ENCODE measurements at places on chromosomes 7 and 10. TPM values are rescaled to one million over a fixed set of nuclear protein-coding genes. Genes with fewer than 3 reads are reported as not detected.
A peak's percentile ranks its signal among the peaks of the same experiment; 100 is the strongest.

The DAGLB gene
- polyA plus RNA-seq, result 9.7 TPM

- H3K27me3 ChIP-seq, result no peaks in the 10 kb centered on the region
- H3K4me1 ChIP-seq, result no peaks in the 10 kb centered on the region
- no peaks in the 10 kb centered on the region for H3K36me3 ChIP-seq
- H3K27ac ChIP-seq, result no peak overlapping the region
- H3K4me3 ChIP-seq, result no peak overlapping the region
These were observed 67.1 kb upstream of the PRR15 start for GRCh38 chr7:29496355-29497020.

DNA sequence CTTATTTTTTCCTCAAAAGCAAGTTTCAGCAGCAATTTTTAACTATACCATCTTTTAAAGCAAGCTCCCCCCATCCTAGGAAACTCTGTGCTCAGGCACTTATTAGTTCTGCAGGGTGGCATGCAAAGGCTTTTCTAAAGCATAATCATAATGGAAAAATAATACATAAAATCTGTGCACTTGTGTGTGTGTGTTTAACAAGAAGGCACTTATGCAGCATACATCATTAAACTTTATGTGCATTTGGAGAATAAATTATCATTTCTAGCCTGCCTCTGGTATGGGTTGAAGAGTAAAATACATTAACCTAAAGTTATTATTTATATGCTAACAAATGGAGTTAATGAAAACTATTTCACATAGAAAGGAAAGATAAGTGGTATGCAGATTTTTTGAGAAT is 5.6 kb upstream of the RASSF4 start:
- no peaks in the 10 kb centered on the region for H3K27me3 ChIP-seq
- H3K36me3 ChIP-seq, result no peaks in the 10 kb centered on the region
- peaks cover 12% of the 10 kb centered on the region for H3K4me1 ChIP-seq

- H3K27ac ChIP-seq, result no peak overlapping the region
- no peak for DNase-seq
- peaks cover 10% of the 10 kb centered on the region for H3K36me3 ChIP-seq
These were observed 13.8 kb downstream of the PSAP start for GRCh38 chr10:71837098-71837827.

DNA sequence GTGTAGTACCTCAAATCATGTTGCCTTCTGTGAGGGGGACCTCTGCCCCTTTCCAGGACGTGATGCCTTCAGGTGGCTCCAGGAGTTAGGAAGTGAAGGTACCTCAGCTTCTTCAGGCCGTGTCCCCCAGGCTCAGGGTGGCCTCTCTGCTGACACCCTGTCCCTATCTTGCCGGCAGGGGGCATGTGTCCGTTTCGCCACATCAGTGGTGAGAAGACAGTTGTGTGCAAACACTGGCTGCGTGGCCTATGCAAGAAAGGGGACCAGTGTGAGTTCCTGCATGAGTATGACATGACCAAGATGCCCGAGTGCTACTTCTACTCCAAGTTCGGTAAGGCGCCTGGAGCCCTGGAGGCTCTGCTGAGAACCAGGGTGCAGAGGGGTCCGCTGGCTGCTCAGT is 9.2 kb downstream of the CPSF4 start:
- no peak overlapping the region for H3K27ac ChIP-seq
- no peak for DNase-seq
- peaks cover 36% of the 10 kb centered on the region for H3K36me3 ChIP-seq

DNA sequence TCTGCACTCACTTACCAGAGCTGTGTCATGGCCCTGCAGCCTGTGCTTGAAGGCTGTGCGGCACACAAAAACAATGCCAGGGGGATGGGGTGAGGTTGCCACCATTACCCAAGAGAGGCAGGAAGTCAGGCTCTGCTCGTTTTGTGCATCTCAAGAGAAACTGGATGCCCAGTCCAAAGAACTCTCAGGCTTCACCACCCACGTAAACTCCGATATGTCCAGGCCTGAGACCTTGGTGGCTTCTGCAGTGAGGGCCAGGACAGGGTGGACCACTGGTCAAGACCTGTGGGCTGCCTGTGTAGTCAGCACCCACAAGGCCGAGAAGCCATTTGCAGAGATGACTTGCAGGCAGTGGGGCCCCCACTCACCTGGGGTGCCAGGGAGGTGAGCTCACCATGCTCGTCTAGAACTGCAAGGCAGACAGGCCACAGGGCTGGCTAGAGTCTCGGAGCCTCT is 54.7 kb upstream of the EBF3 start:
- no peak overlapping the region for H3K4me3 ChIP-seq
- no peaks in the 10 kb centered on the region for H3K4me1 ChIP-seq
- no peaks in the 10 kb centered on the region for H3K27me3 ChIP-seq
- DNase-seq, result no peak
- no peak overlapping the region for H3K27ac ChIP-seq

The CAV1 gene
- polyA plus RNA-seq, result not detected

- no peak overlapping the region for H3K4me3 ChIP-seq
- no peak overlapping the region for H3K27ac ChIP-seq
- H3K4me1 ChIP-seq, result no peaks in the 10 kb centered on the region
- no peak for DNase-seq
These were observed 255.4 kb downstream of the WDR11 start for GRCh38 chr10:121106611-121107010.

- H3K4me1 ChIP-seq, result no peaks in the 10 kb centered on the region
- no peak overlapping the region for H3K27ac ChIP-seq
- no peaks in the 10 kb centered on the region for H3K36me3 ChIP-seq
- no peak for DNase-seq
These were observed 754 bp downstream of the SEMA3D start for GRCh38 chr7:85186083-85186520.

GRCh38 chr10:99548041-99548530 is 15.3 kb downstream of the NKX2-3 start:
- no peaks in the 10 kb centered on the region for H3K4me1 ChIP-seq
- no peak for DNase-seq
- no peaks in the 10 kb centered on the region for H3K36me3 ChIP-seq
- no peak overlapping the region for H3K4me3 ChIP-seq
- H3K27ac ChIP-seq, result no peak overlapping the region

DNA sequence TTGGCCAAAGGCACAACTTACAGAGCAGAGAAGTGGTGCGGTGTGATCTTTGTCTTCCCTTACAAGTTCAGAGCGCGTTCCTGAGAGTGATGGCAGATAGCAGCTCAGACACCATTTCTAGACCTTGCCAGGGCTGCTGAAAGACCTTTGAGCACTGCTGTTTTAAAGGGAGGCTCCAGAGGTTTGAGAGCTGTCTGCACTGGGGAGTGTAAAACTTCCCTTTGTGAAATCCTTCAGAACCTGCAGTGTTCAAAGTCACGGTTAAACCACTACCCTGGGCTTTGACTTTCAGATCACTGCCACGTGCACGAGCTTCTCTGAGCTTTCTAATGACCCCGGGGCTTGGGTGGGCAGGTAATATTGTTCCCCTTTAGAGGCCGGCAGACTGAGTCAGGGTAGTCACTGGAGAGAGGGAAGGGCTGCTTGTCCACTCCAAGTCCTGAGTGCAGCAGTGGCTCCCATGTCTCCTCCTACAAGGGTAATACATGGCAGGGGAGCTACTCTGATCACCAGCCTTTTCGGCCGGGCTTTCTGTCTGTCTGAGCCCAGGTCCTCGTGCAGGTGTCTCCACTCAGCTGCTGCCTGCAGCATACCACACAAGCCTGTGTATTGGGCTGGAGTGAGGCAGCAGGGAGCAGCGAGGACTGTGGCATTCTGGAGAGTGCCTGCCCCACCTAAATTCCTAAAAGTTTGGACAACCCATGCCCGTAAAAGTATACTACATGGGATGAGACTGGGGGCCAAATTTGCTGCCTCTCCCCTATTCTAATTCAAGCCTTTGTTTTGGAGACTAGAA is 63.3 kb downstream of the ZMIZ1 start:
- H3K4me3 ChIP-seq, result no peak overlapping the region
- no peak for DNase-seq
- H3K36me3 ChIP-seq, result no peaks in the 10 kb centered on the region
- peak overlapping the region; percentile 24 for H3K27ac ChIP-seq
- H3K4me1 ChIP-seq, result peaks cover 27% of the 10 kb centered on the region
- H3K27me3 ChIP-seq, result no peaks in the 10 kb centered on the region

DNA sequence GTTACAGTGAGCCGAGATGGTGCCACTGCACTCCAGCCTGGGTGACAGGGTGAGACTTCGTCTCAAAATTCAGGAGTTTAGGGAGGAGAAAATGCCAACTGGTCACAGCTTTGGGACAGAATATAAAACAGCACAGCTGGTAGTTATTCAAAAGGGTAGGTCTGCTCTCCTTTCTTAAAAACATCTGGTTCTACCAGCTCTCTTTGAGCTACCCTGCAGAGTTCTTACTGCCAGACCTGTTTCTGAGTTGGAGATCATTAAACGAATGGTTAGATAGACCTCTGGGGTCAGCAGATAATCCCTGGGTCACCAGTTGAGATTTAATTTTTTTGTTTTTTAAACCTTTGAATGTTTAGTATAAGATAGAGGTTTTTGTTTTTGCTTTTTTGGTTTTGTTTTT is 52.6 kb downstream of the MCU start:
- H3K4me3 ChIP-seq, result no peak overlapping the region
- no peaks in the 10 kb centered on the region for H3K27me3 ChIP-seq
- H3K27ac ChIP-seq, result no peak overlapping the region
- no peaks in the 10 kb centered on the region for H3K4me1 ChIP-seq
- no peaks in the 10 kb centered on the region for H3K36me3 ChIP-seq

- H3K4me3 ChIP-seq, result no peak overlapping the region
- no peaks in the 10 kb centered on the region for H3K36me3 ChIP-seq
- DNase-seq, result no peak
- H3K27ac ChIP-seq, result no peak overlapping the region
- H3K4me1 ChIP-seq, result no peaks in the 10 kb centered on the region
These were observed 449.1 kb upstream of the ANKRD30A start for GRCh38 chr10:36676321-36676720.

GRCh38 chr10:68330852-68331454 is 911 bp upstream of the HNRNPH3 start:
- no peaks in the 10 kb centered on the region for H3K36me3 ChIP-seq
- no peaks in the 10 kb centered on the region for H3K27me3 ChIP-seq
- H3K4me1 ChIP-seq, result peaks cover 16% of the 10 kb centered on the region
- H3K4me3 ChIP-seq, result peak overlapping the region; percentile 95
- peak overlapping the region; percentile 96 for H3K27ac ChIP-seq

GRCh38 chr7:17674943-17675608 is 265.2 kb downstream of the SNX13 start:
- no peaks in the 10 kb centered on the region for H3K4me1 ChIP-seq
- no peak for DNase-seq
- no peaks in the 10 kb centered on the region for H3K27me3 ChIP-seq
- no peak overlapping the region for H3K27ac ChIP-seq
- H3K36me3 ChIP-seq, result no peaks in the 10 kb centered on the region
- no peak overlapping the region for H3K4me3 ChIP-seq

GRCh38 chr7:55156919-55157763 is 138.3 kb downstream of the EGFR start:
- no peaks in the 10 kb centered on the region for H3K36me3 ChIP-seq
- no peak overlapping the region for H3K27ac ChIP-seq
- no peaks in the 10 kb centered on the region for H3K27me3 ChIP-seq
- DNase-seq, result no peak
- no peak overlapping the region for H3K4me3 ChIP-seq

The CLDN3 gene
- not detected for polyA plus RNA-seq

DNA sequence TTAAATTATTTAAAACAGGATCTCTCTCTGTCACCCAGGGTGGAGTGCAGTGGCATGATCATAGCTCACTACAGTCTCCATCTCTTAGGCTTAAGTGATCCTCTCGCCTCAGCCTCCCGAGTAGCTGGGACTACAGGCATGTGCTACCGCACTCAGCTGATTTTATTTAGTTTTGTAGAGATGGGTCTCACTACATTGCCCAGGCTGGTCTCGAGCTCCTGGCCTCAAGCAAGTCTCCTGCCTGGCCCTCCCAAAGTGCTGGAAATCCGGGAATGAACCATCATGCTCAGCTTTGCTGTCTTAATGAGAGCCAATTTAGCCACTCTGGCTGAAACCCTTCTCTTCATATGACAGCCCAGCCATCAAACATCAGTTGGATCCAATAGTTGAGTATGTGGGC is 53.3 kb upstream of the NRP1 start:
- no peak for DNase-seq
- no peaks in the 10 kb centered on the region for H3K36me3 ChIP-seq
- H3K4me1 ChIP-seq, result no peaks in the 10 kb centered on the region
- peaks cover 4% of the 10 kb centered on the region for H3K27me3 ChIP-seq
- H3K27ac ChIP-seq, result no peak overlapping the region

The TMEM176B gene
- not detected for polyA plus RNA-seq

The ZNF804B gene
- not detected for polyA plus RNA-seq

DNA sequence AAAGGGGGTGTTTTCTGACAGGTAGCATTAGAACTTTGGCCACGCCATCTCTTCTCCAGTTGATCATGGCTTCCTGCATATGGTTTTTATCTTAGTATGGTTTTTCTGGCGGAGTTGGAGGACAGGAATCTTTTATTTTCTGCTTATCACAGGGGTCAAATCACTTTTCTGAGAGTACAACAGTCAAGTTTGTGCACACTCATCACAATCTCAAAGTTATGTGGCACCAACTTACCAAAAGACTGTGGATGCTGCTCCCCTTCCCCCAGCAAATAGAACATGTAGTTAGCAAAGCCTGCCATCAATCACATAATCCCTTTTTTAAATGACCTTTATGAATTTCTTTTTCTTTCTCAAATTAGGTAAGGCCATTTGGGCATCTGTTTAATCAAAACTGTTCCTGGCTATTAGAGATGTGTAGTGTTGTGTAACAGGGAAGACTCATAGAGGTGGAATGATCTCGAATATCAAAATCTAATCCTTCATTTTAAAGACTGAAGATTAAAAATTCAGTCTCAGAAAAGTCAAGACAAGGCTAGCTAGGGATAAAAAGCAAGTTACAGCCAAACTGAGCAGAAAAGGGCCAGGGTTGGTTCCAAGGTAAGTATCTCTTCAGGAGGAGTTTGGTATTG is 3.8 kb upstream of the CH25H start:
- peaks cover 19% of the 10 kb centered on the region for H3K27me3 ChIP-seq
- H3K27ac ChIP-seq, result no peak overlapping the region
- no peak for DNase-seq
- H3K4me3 ChIP-seq, result no peak overlapping the region

- H3K27me3 ChIP-seq, result no peaks in the 10 kb centered on the region
- peaks cover 32% of the 10 kb centered on the region for H3K4me1 ChIP-seq
- H3K4me3 ChIP-seq, result peak overlapping the region; percentile 49
- no peak overlapping the region for H3K27ac ChIP-seq
- H3K36me3 ChIP-seq, result no peaks in the 10 kb centered on the region
- no peak for DNase-seq
These were observed 40.1 kb downstream of the ELMO1 start for GRCh38 chr7:37408291-37409228.

DNA sequence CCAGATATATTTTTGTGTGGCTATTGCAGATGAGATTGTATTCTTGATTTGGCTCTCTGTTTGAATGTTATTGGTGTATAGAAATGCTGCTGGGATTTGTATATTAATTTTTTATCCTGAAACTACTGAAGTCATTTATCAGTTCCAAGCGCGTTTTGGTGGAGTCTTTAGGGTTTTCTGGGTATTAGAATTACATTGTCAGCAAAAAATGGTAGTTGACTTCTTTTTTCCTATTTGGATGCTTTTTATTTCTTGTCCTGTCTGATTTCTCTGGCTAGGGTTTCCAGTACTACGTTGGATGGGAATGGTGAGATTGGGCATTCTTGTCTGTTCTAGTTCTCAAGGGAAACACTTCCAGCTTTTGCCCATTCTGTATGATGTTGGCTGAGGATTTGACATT is 415.5 kb upstream of the CHRM2 start:
- H3K36me3 ChIP-seq, result no peaks in the 10 kb centered on the region
- H3K27me3 ChIP-seq, result no peaks in the 10 kb centered on the region
- no peaks in the 10 kb centered on the region for H3K4me1 ChIP-seq
- no peak for DNase-seq
- H3K4me3 ChIP-seq, result no peak overlapping the region
- H3K27ac ChIP-seq, result no peak overlapping the region

The ITGB8 gene
- polyA plus RNA-seq, result not detected

The RASSF4 gene
- polyA plus RNA-seq, result 0.85 TPM

The PNLIPRP3 gene
- not detected for polyA plus RNA-seq

The CARD11 gene
- 40.9 TPM for polyA plus RNA-seq
